ENCODE measurements at places on chromosomes 16 and 17.

DNA sequence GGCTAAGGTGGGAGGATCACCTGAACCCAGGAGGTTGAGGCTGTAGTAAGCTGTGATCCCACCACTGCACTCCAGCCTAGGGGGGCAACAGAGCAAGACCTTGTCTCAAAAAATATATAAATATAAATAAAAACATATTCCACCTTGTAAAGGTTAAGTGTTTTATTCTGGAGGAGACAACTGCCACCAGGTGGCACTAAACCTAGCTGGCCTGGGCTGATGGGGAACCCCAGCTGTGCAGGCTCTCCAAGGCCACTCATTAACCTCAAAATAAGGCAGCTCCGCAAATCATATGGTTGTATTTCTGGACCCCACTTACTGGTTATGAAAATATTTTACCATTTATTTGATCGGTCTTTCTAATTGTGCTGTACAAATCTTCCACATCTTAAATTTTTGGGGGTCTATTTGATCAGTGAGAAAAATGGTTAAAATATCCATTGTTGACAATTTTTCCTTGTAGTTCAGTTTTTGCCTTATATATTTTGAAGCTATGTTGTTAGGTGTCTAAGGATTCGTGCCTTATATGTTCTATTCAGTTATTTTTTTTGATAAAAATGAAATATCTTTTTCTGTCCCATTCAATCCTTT is 8.5 kb upstream of the ICAM2 start:
- peak; percentile 61 for DNase-seq

GRCh38 chr17:7862692-7863437 is 5.1 kb downstream of the CYB5D1 start:
- peak; percentile 71 for DNase-seq

GRCh38 chr17:41962768-41963434 is 3.7 kb upstream of the CNP start:
- DNase-seq, result peak; percentile 78

- no peak for DNase-seq
Measured at GRCh38 chr16:88773812-88774291, 11.2 kb downstream of the PIEZO1 start.

DNA sequence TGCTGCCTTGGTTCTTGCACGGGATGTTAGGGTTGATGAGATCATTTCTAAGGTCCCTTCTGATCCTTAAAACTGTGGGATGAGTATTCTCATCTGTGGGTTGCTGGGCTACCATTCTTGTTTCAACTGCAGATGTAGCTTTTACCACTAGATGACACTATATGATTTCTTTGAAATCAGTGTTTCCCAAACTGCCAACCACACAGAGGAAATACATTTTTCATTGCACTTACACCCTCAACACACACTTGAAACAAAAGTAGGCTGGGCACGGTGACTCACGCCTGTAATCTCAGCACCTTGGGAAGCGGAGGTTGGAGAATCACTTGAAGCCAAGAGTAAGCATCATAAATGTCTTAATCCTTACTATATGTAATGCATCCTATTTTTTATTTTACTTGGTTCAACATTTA is 15.3 kb downstream of the LCMT1 start:
- DNase-seq, result peak; percentile 16

DNA sequence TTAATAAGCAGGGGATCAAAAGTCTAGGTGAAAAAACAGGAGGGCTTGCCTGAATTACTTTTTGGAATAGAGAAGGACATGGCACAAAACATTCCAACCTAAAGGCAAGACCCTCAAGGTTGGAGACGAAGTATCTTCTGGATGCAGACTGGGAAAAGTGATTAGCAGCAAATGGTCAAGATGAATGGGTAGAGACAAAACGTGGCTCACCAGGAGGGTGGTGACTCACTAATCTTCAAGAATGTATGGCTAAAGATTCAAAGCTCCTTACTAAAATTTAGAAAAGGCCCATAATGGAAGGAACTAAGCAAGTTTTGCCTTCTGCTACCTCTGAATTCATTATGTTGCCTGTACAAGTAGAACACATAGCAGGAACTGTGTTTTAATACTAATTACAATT is 469.5 kb upstream of the RBFOX1 start:
- no peak for DNase-seq

DNA sequence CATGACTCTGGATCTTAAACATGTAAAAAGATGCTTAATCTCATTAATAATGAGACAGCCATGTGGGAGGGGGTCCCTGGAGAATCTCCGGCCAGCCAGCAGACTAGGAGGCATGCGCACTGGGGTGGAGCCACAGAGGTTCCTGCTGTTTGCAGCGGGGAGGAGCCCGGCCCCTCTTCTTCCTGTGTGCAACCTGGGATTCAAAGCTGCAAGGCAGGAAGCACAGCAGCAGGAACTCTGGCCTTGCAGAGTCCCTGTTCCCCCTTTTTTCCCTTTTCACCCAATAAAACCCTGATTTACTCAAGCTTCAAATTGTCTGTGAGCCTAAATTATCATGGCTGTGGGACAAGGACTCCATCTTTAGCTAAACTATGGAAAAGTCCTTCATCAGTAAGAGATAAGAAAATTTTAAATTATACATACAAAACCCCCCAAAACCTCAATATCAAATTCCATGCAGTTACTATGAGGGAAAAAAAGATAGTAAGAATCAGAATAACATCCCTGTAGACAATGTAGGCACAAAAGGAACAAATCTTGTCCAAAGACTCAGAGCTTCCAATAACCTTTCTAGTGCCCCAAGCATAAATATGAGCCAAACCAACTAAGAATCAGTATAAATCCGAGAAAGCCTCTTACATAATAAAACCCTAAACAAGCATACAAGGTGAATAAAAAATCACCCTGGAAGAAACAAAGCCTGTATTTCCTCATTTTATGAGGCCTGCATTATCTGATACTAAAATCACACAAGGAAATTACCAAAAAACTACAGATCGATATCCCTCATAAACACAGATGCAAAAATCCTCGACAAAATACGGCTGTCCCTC is 12.1 kb downstream of the CFDP1 start:
- DNase-seq, result no peak

DNA sequence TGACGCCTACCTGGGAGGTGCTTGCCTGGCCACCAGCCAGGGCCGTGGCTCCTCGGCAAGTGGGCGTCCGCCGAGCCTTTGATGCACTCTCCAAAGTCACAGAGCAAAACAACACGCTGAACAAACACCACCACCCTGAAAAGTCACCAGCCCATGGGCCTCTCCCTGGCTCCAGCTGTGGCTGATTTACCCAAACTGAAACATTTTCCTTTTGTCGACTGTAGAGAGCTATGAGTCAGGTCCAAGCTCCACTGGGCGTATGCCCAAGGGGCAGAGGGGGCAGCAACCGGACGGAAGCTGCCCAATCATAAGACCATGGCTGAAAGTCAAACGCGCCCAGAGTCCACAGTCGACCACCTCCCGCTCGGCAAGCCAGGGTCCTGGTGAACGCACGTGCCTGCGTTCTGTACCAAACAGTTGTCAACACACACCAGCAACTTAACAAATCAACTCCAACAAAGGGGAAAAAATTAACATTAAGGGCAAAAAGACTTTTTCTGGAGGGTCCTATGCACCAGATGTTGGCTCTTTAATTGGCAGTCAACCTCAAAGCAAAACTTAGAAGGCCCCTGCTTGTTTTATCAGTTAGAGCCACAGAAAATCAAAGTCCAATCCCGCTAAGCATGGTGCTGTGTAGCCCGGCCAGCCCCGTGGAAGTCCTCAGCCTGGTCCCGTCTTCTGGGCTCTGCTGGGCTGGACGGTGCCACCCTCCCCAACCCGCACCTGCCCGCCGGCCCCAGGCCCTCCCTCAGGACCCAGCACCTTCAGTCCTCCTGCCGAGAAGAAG is 47.3 kb downstream of the TBC1D16 start:
- no peak for DNase-seq

DNA sequence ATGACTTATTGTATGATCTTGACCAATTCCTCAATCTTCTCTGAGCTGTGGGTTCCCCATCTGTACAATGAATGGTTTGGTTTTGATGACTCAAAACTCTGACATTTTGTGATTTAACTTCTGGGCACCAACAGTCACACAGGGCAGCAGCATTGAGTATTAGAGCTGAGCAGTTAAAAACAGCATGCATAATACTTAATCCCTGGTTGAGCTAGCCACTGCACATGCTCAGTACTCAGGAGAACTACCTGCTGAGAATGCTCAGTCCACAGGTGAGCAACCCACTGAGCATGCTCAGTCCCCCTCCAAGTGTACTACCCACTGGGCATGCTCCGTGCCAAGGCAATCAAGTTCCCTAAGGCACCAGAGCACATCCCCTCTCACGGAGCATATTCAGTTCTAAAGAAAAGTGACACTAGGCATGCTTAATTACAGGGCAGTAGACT is 68.7 kb downstream of the AIPL1 start:
- no peak for DNase-seq

DNA sequence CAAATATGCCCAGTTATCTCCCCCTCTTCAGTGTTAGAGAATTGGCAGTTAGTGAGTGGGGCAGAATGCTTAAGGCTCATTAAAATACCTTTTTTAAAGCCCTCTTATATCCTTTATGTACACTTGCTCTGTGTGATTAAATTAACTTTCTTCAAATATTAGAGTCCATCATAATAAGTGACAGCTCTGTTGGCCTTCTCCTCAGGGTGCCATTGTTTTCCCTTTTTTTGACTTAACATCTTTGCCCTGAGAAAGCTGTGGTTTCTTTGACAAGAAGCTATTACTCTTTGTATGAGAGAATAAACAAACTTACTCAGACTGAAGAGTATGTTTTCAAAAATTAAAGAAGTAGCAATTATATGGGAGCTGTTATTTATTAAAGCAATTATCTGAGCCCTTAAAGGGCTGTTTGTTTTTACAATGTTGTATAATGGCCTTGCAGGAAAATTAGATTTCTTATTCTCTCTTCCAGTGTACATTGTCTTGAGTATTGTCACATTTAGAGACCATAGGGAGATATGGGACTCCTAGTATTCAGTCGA is 13.4 kb downstream of the RBBP6 start:
- DNase-seq, result no peak

GRCh38 chr17:76496464-76496863 is 4.8 kb downstream of the RHBDF2 start:
- DNase-seq, result no peak

DNA sequence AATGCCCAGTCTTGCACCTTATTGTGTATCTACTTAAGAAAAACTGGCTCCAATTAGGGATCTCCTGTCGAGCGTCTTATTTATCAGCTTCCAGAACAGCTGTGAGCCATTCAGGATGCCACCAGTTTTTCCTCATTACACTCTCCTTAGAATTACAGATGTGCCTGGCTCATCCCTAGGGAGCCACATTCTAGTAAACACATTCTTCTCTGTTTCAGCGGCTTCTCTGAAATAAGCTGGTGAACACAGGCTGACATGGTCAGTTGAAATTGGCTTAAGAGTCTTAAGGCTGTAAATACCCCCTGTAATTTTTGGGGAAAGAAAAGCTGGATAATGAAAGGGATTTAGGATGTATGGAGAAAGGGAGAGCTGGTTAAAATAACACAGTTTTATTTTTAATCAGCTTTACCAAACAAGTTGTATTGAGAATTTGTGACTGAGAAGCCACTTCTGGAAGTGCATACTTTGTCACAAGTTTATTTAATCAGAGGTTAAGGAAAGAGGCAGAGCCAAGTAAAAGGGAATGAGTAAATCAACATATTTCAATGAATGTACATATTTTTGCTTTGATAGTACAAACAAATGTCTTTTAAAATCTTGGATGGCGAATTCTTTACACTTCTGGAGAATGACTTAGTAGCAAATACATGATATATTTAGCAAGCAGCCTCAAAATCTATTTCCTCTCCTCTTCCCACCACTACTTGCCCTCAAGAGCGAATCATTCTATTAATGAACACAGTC is 562.0 kb upstream of the GOT2 start:
- no peak for DNase-seq

DNA sequence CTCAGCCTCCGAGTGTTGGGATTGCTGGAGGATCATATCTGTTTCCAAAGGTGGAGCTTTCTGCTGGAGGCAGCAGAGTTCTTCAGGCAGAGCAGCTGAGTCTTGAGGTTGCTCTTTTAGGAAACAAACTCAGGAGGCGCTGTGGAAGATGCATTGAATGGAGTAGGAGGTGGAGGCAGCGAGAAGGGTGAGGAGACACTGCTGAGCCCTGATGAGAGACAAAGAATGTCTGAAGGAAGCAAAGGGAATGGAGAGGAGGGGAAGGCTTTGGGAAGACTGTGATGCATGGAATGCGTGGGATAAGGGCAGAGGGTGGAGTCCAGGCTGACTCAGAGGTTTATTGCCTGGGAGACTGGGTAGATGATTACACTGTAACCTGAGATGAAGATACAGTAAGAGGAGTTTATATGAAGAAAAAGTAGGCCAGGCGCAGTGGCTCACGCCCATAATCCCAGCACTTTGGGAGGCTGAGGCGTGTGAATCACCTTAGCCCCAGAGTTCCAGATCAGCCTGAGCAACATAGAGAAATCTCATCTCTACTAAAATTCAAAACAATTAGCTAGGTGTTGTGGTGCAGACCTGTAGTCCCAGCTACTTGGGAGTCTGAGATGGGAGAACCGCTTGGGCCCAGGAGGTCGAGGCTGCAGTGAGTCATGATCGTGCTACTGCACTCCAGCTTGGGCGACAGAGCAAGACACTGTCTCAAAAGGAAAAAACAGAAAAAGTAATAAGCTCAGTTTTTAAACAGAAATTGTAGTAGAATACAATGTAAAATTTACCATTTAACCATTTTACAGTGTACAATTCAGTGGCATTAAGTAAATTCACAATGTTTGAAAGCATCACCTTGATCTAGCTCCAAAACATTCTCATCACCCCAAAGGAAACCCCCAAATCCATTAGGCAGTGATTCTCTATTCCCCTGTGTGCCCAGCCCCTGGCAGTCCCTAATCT is 17.8 kb upstream of the TMEM219 start:
- no peak for DNase-seq

- no peak for DNase-seq
Measured at GRCh38 chr17:61253362-61253761, 146.3 kb upstream of the TBX2 start.

DNA sequence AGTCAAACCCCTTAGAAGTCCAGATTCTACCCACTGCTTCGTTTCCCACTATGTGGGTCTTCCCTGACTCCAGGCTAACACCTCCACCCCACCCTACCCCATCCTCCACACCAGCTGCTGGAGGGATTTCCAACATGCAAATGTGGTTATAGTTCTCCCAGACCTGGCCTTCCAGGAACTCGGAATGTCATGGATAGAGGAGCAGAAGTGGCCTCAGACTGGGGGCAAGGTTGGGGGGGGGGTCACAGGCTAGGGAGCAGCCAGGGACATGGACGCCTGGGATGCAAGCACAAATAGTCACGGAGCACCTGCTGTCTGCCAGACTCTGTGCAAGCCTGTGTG is 2.0 kb downstream of the CAMKK1 start:
- DNase-seq, result no peak

GRCh38 chr17:79412886-79413390 is 197.9 kb downstream of the RBFOX3 start:
- DNase-seq, result no peak

GRCh38 chr17:62098623-62099231 is 33.6 kb upstream of the MED13 start:
- no peak for DNase-seq

GRCh38 chr16:29983420-29984136 is 9.9 kb downstream of the TAOK2 start:
- DNase-seq, result no peak

Measured in NCI-H1694 treated with DMSO at 0.1 percent for 48 hours (cell line).